ENCODE measurements at places on chromosomes 3 and 15.
A peak's percentile ranks its signal among the peaks of the same experiment; 100 is the strongest.

GRCh38 chr15:52728899-52729298 lies 49.7 kb upstream of the ATOSA start:
- DNase-seq, result no peak

- DNase-seq, result no peak
Observed at GRCh38 chr15:66625974-66626373, 60.2 kb upstream of the LCTL start.

- DNase-seq, result no peak
Observed at GRCh38 chr15:41792000-41792637, 17.8 kb downstream of the MAPKBP1 start.

- DNase-seq, result no peak
Observed at GRCh38 chr3:48023377-48023776, 7.2 kb upstream of the MAP4 start.

GRCh38 chr3:111979434-111980038 lies 710 bp downstream of the ABHD10 start:
- no peak for DNase-seq

GRCh38 chr3:134768837-134769236 lies 26.2 kb upstream of the EPHB1 start:
- no peak for DNase-seq

DNA sequence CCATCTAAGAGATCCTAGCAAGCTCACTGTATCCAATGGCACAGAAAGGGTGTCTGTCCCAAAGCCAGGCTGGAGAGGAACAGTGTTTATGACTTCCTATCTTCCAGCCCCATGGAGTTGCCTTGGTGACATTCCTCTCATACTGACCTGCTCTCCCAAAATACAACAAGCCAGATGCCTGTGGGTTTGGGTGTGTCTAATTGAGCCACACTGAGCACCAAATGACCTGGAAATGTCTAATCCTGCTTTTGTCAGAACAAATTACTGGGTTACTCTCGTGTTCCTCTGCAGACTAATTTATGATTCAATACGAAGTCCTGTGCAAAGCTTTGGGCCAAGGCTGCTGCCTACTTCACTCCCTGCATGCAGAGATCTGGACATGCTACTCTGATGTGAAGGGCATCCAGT lies 98.1 kb upstream of the STRIT1 start:
- DNase-seq, result no peak

DNA sequence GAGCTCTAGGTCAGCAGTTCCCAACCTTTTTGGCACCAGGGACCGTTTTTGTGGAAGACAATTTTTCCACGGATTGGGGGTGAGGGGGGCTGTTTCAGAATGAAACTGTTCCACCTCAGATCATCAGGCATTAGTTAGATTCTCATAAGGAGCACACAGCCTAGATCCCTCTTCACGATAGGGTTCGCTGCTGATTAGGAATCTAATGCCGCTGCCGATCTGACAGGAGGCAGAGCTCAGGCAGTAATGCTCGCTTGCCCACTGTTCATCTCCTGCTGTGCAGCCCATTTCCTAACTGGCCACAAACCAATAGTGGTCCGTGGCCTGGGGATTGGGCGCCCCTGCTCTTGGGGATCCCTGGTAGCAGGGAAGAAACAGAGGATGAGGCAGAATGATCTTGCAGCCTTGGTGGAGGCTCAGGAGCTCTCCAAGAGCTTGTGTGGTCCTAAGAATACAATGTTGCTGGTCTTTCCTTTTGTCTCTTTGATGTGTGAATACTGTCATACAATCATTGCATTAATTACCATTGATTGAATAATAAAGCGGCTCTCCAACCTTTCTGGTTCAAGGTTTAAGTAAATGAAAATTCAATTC lies 183.2 kb downstream of the FNDC3B start:
- DNase-seq, result no peak

DNA sequence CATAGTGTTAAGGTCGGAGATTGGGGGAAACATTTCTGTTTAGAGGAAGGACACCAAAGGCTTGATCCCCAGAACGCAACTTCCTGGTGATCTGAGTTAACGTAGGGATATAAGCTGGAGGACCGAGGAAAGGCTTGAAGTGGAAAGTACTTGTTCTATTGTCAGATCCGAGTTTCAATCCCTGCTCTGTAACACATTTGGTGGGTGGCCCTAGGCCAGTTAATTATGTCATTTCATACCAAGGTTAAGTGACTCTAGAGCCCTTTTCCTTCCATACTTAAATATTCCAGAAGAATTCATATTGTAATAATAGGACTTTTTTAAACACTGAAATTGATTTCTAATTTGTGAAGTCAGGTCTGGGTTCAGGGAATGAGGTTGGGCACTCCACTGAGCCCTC lies 80.9 kb downstream of the RPLP1 start:
- no peak for DNase-seq

DNA sequence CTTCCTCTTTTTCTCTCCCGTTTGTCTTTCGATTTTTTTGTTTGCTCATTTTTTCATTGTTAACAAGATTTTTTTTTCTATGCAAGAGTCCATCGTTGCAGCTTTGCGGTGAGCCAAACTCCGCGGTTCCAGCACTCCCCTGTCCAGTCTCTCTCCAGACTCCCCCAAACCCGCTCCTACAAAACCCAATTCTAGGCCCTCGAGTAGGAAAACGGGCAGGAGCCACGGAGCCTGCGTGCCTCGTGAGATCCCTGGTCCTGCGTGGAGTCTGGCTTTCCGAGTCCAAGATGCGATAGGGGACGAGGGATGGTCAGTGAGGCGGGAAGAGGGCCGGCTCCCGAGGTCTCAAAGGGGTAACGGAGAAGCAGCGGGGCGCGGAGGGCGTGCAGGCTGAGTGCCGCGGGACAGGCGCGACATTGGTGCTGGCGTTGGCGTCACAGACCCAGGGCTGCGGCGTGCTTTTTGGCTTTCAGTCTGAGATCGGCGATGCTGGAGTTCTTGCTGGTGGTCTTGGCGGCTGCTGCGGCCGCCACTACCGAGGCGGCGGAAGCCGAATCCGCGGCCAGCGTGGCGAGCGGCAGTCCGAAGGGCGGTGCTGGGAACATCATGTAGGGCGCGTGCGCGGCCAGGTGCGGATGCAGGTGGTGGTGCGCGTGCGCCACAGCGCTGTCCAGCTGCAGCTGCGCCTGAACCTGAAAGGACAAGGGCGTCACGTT lies 8.5 kb downstream of the SHOX2 start:
- DNase-seq, result peak; percentile 69

- no peak for DNase-seq
Observed at GRCh38 chr3:41963823-41964222, 1.9 kb upstream of the ULK4 start.

Data from stimulated activated CD4-positive, alpha-beta T cell treated with anti-CD3 and anti-CD28 coated beads, Interleukin-4, amount 100 ng/mL, for 48 hours (primary cell).